ENCODE measurements at places on chromosomes 16 and 17.

DNA sequence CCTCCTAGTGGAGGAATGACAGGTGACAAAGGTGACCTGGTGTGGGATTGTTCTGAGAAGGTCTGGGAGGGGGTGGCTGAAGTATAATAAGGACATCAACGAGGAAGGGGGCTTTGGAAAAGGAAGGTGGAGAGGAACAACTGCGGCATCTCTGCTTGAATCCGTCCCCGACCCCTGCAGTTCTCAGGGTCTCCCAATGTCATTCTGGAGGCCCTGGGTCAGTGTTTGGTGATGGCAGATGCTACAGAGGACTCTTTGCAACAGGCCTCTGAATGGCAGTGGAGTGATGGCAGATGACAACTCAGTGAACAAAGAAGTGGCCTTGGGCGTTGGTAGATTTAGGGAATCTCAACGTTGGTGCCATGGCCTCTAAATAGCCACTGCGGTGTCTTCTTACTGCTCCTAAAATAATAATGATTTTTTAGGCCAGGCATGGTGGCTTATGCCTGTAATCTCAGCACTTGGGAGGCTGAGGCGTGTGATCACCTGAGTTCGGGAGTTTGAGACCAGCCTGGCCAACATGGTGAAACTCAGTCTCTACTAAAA, 1.3 kb downstream of the ENGASE start:
- H3K4me1 ChIP-seq = peaks cover 14% of the 10 kb centered on the region
- no peaks in the 10 kb centered on the region for H3K27me3 ChIP-seq
- peaks cover 21% of the 10 kb centered on the region for H3K36me3 ChIP-seq
- H3K27ac ChIP-seq = peak overlapping the region; percentile 75

DNA sequence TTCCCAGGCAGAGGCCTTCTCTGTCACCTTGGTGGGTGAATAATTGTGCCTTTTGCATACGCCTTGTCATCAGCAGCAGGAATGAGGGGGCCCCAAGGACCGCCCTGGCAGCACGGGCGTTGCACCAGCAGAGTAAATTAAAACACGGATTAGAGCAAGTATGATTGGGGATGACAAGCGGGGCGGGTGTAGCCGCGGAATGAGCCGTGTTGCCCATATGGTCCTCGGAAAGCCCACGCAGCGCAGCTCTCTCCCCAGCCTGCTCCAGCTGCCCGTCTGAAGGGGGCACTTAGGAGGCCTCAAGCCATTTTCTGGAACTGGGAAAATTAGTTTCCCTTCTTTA, 299.4 kb upstream of the IRX3 start:
- H3K4me1 ChIP-seq = no peaks in the 10 kb centered on the region
- H3K36me3 ChIP-seq = no peaks in the 10 kb centered on the region
- no peaks in the 10 kb centered on the region for H3K27me3 ChIP-seq
- no peak overlapping the region for H3K27ac ChIP-seq

- H3K27ac ChIP-seq = no peak overlapping the region
- no peaks in the 10 kb centered on the region for H3K27me3 ChIP-seq
- peaks cover 66% of the 10 kb centered on the region for H3K4me1 ChIP-seq
- peaks cover 80% of the 10 kb centered on the region for H3K36me3 ChIP-seq
Measured at GRCh38 chr16:57025941-57026777, 36.8 kb downstream of the NLRC5 start.

DNA sequence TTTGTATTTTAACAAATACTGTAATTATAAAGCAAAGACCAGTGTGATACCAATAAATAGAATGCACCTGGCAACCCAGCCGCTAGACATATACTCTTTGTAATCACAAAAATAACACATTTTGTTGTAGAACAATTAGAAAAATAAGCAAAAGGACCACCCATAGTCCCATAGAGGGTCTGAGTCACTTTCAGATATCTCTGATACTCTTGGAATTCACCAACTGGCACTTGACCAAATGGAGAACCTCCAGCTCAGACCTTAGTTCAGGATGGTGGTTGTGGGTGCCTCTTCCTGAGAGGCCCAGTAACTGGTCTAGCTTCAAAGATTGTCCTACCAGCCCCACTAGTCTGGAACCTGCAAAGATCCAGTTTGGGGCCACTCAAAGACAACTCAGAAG, 789 bp upstream of the TERF2 start:
- no peaks in the 10 kb centered on the region for H3K27me3 ChIP-seq
- H3K4me3 ChIP-seq = no peak overlapping the region
- H3K4me1 ChIP-seq = peaks cover 32% of the 10 kb centered on the region
- H3K27ac ChIP-seq = no peak overlapping the region
- DNase-seq = no peak
- H3K36me3 ChIP-seq = peaks cover 12% of the 10 kb centered on the region

GRCh38 chr17:65857718-65858117, 296.3 kb upstream of the AXIN2 start:
- no peak for DNase-seq
- no peaks in the 10 kb centered on the region for H3K27me3 ChIP-seq

- no peak overlapping the region for H3K27ac ChIP-seq
- peaks cover 17% of the 10 kb centered on the region for H3K4me1 ChIP-seq
- H3K36me3 ChIP-seq = no peaks in the 10 kb centered on the region
- no peak for DNase-seq
- no peak overlapping the region for H3K4me3 ChIP-seq
- peaks cover 3% of the 10 kb centered on the region for H3K27me3 ChIP-seq
Measured at GRCh38 chr17:21376759-21377690, 868 bp downstream of the KCNJ12 start.
